ENCODE measurements at places on chromosomes 7 and 10.

- no peak for DNase-seq
Measured at GRCh38 chr10:110783509-110784107, 88.1 kb upstream of the PDCD4 start.

DNA sequence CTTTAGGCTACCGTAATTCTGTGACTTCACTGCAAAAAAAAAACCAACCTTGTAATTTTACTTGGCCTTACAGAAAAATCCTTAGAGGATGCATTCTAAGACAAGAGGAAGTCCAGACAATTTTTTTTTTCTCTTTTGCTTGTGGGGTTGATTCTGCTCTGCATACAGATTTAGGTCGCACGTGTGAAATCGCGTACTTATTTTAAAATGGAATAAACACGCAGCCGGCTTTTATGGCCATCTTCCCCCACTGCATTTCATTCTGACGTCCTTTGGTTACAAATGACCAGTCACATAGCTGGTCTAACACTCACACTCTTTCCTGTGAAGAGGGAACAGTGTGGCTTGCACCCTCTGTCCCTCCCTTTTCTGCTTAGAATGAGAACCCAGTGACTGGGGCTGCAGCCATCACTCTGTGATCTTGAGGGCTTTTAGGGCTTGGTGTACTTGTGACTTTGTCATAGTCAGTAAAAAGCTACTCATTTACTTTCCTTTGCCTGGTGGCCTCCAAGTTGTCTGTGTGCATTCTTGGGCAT is 63.6 kb upstream of the CARD11 start:
- no peak for DNase-seq

DNA sequence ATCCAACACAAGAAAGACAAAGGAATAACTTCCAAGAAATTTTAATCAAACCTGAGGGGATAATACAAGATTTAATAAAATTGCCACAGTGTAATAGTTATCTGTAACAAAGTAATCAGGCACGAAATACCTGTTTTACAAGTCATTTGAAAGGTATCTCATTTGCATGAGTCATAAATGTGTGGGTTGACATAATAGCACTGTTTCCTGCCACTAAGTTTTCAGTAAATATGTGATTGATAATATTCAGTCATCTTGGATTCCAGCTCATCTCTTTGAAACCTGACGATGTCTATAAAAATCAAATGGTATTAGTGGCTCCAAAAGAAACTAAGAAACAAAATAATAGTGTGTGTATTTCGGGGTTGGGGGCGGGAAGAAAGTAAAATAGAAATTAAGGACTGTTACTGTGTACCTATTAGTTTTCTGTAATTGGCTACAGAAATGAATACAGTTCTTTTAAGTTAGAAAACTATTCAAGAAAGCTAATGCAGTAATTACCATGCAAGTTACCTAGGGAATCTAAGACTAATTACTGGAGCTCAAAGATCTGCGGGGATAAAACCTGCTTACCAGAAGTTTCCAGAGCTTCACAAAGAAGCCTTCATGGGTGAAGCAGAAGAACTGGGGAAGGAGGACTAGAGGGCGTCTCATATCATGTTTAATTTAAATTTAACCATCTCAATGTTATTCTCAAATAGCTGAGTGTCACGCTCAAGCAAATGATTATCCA is 100.7 kb downstream of the ST8SIA6 start:
- no peak for DNase-seq

- DNase-seq, result no peak
Measured at GRCh38 chr7:92466682-92467081, 11.1 kb downstream of the ERVW-1 start.

DNA sequence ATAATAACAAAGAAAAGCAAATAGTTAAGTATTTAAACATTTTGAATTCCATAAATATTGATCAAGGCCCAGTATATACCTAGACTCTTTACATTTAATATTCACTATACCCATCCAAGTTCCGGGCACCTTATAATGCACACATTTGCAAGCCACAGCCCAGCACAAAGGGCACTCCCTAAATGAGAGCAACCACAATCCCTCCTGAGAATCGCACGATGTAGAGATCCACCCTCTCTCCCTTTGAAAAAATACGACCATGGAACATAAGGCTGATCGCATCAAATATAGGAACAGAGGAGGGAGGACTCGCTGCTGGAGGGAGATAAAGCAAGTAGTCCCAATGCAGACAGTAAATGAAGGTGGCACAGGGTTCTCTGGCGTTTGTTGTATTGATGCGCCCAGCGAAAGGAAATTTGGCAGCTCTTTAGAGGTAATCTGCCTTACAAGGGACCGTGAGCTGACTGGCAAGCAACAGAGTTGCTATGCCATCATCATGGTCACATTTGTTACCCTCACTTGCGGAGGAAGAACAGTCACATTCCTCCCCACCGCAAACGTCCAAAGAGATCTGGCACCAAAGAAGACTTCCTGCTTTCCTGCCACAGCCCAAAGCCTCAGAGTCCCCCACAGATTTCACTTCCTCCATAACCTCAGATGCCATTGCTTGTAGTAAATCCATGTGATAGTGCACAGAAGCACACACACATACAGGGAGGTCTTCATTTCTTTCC is 16.1 kb upstream of the TAS2R40 start:
- DNase-seq, result no peak

DNA sequence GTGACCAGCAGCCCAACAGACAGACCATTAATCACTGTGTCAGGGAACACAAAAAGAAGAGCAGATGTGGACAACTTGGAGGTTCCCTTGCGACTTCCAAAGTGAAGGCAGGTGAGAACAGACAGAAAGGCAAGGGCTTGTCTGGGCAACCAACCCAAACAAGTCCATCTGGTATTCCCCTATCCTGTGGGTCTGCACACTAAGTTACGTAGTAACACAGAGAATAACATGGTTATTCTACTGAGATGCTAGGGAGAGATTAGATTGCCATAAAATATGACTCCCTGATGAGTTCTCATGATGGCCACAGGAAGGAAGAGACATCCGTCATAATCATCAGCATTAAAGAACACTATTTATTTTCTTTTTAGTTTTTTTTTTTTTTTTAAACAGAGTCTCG is 252.2 kb downstream of the CALN1 start:
- DNase-seq, result no peak

DNA sequence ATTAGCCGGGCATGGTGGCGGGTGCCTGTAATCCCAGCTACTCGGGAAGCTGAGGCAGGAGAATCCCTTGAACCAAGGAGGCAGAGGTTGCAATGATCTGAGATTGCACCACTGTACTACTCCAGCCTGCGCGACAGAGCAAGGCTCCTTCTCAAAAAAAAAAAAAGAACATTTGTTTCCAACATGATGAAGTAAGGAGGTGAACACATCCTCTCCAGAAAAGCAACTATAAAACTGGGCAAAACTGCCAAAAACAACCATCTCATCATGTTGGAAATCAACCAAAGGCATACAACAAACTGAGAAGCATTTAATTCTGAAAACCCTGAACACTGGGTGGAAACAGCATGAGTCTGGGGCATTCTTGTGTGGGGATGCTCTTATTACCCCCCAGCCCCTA is 14.3 kb downstream of the PRTFDC1 start:
- no peak for DNase-seq

DNA sequence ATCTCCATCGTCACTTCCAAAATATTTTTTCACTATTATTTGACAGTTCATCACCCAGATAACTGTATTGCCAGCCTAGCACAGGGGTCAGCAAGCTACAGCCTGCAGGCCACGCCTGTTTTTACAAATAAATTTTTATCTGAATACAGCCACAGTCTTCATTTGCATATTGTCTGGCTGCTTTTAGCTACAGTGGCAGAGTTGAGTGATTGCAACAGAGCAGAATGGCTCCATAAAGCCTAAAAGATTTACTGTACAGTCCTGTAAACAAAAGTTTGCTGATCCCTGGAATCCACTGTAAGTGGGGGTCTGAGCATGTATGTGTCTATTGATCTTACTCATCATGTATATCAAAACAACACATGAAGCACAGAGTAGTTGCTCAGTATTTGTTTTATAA is 45.9 kb upstream of the GNAI1 start:
- DNase-seq, result no peak

- DNase-seq, result no peak
Measured at GRCh38 chr7:121395494-121395960, 581 bp downstream of the FAM3C start.

- no peak for DNase-seq
Measured at GRCh38 chr10:3255075-3255474, 82.5 kb upstream of the PITRM1 start.

- no peak for DNase-seq
Measured at GRCh38 chr7:132270517-132270916, 305.8 kb downstream of the PLXNA4 start.

- DNase-seq, result no peak
Measured at GRCh38 chr10:96082748-96083147, 39.4 kb downstream of the CCNJ start.

DNA sequence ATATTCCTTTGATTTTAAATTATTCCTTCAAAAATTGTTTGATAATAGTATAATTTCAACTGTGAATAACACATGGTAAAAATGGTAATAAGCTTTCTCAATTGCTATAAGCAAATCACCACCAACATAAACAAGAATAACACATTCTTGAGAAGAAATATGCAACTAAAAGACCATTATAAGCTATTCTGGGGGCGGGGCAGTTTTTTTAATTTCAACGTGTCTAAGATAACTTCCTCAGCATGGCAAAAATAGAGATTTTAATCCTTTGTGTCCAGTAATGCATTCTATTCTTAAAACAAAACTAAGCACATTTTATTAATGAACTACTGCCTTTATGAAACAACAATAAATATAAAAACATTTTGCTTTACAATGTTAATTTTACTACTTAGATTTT is 1.5 kb downstream of the DNAJC12 start:
- no peak for DNase-seq

DNA sequence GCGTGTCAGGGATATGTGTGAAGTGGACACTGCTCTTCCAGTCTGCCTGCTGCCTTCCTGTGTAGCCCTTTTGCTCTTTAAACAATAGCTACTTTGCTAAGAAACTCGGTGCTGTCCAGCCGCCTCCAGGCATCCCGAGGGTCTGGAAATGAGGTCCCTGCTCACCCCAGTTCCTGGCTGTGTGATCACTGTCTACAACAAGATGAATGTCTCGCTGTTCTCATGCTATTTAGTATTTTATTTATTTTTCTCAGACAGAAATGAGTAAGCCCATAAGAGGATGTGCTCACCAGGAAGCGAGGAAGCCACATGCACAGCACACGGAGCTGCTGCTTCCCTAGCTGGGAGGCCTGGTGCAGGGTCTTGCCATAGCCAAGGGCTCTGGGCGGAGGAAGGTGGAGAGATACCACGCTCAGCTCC is 167.0 kb upstream of the PITRM1 start:
- no peak for DNase-seq

GRCh38 chr7:46007194-46007593 is 86.1 kb upstream of the IGFBP3 start:
- DNase-seq, result no peak

DNA sequence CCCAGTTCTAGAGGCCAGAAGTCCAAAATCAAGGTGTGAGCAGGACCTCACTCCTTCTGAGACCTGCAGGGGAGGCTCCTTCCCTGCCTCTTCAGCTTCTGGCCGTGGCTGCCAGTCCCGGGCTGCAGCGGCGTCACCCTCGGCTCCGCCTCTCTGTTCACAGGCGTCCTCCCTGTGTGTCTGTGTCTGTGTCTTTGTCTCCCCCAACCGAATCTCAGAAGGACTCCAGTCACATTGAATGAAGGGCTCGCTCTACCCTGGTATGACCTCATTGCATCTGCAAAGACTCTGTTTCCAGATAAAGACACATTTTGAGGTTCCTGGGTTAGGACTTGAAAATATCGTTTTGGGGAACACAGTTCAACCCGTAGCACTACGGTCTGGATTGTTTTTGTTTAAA is 33.1 kb upstream of the GALNT11 start:
- DNase-seq, result peak; percentile 36

- no peak for DNase-seq
Measured at GRCh38 chr7:38086857-38087256, 91.2 kb upstream of the STARD3NL start.

GRCh38 chr7:47370461-47371042 is 211.4 kb downstream of the TNS3 start:
- DNase-seq, result no peak

DNA sequence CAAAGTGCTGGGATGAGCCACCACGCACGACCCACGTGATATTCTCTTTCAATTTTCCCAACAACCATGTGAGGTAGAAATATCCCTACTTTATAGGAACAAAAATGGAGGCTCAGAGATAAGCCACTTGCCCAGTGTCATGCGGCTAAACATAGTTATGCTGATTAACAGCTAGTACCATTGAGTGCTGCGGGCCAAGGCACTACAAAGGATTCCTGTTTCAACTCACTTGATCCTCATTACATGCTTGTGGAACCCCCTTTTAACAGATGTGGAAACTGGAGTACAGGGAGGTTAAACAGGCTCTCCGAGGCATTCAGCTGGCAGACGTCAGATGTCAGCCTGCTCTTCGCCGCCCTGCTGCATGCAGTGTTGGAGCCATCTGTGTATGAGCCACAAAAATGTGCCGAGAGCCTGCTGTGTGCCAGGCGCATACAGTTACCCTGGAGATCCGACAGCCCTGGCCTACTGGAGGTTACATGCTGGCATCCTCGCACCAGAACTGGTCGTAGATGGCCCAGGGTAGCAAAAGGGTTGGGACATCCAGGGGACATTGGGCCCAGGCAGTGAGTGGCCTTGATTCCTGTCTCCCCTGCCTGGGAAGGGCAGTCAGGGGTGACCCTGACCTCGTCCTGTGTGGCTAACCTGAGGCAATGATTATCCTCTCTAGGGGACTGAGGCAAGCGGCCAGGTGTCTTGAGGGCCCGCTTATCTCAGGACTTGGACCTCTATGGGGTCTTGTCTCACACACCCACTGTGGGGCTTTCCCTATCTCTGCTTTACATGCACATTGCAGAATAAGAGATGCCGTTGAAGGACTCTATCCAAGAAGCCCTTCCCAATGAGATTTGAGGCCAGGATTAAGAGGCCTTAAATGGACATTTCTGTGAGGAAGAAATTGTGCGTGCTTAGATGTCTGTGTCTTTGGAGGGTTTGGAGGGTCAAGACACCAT is 18.5 kb upstream of the SRGN start:
- DNase-seq, result no peak

DNA sequence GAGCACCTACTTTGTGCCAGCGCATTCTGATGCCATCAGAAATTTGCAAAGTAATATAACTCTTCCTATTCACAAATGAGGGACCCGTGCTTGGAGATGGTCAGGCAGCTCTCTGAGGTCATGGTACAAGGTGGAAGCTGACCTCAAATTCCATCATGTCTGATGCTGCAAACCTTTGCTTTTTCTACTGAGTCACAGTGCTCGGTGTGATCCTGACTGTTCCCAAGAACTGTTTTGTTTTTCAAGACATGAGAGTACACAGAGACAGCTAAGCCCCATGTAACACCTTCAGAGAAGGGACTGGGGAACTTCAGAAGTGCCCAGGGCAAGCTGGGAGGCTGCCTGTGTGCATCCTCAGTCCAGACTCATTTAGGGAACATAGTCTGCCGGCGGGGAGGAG is 111.3 kb downstream of the FRMD4A start:
- DNase-seq, result no peak

- DNase-seq, result no peak
Measured at GRCh38 chr7:116630357-116630756, 41.6 kb upstream of the MET start.

GRCh38 chr7:36564489-36564888 is 159.8 kb downstream of the AOAH start:
- no peak for DNase-seq

- no peak for DNase-seq
Measured at GRCh38 chr7:29468196-29468595, 95.4 kb upstream of the PRR15 start.

GRCh38 chr10:77603534-77603927 is 34.1 kb downstream of the KCNMA1 start:
- no peak for DNase-seq
